ENCODE measurements at places on chromosomes 3 and 15. TPM values are rescaled to one million over a fixed set of nuclear protein-coding genes. Genes with fewer than 3 reads are reported as not detected.

PRR20G gene
- not detected for total RNA-seq

WNT5A gene
- total RNA-seq, result 10.9 TPM

TMIE gene
- total RNA-seq, result not detected

MED12L gene
- total RNA-seq, result 0.58 TPM

MYZAP gene
- 20.9 TPM for total RNA-seq

PTH1R gene
- 4.0 TPM for total RNA-seq

SEMA3F gene
- 11.9 TPM for total RNA-seq

TGM5 gene
- not detected for total RNA-seq

GADL1 gene
- not detected for total RNA-seq

SOX14 gene
- not detected for total RNA-seq

NR2E3 gene
- 1.3 TPM for total RNA-seq

P2RY1 gene
- 29.0 TPM for total RNA-seq

RAD51 gene
- total RNA-seq, result 0.58 TPM

GOLGA6L7 gene
- total RNA-seq, result not detected

TERC gene
- 717 TPM for total RNA-seq

Data from stomach (tissue), 19 donors.